ENCODE measurements at places on chromosomes 11 and 22.
A peak's percentile ranks its signal among the peaks of the same experiment; 100 is the strongest.

- no peaks in the 10 kb centered on the region for H3K36me3 ChIP-seq
- H3K4me3 ChIP-seq = no peak overlapping the region
- H3K27me3 ChIP-seq = peaks cover 31% of the 10 kb centered on the region
- H3K27ac ChIP-seq = no peak overlapping the region
These were observed 112.1 kb downstream of the RPL27A start for GRCh38 chr11:8794677-8795103.

DNA sequence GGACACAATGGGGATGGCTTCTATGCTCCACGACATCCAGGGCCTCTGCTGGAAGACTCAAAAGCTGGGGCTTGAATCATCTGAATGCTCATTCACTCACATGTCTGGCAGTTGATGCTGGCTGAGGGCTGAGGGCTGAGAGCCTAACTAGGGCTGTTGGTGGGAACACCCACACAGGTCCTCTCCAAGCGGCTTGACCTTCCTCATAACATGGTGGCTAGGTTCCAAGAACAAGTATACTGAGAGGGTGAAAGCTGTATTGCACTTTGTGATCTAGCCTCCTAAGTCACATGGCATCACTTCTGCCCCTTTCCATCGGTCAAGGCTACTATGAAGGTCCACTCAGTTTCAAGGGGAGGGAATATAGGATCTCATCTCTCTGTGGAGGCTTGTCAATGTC lies 7.5 kb downstream of the TMEM151A start:
- no peak for DNase-seq
- H3K4me3 ChIP-seq = no peak overlapping the region
- no peaks in the 10 kb centered on the region for H3K36me3 ChIP-seq
- H3K27me3 ChIP-seq = peaks cover 3% of the 10 kb centered on the region
- no peaks in the 10 kb centered on the region for H3K4me1 ChIP-seq

- no peak overlapping the region for H3K27ac ChIP-seq
- no peaks in the 10 kb centered on the region for H3K4me1 ChIP-seq
- H3K36me3 ChIP-seq = no peaks in the 10 kb centered on the region
- no peak overlapping the region for H3K4me3 ChIP-seq
These were observed 1.3 kb downstream of the MRGPRE start for GRCh38 chr11:3230636-3231549.

GRCh38 chr11:70744396-70745185 lies 346.3 kb downstream of the CTTN start:
- no peaks in the 10 kb centered on the region for H3K4me1 ChIP-seq
- no peak overlapping the region for H3K27ac ChIP-seq
- H3K36me3 ChIP-seq = no peaks in the 10 kb centered on the region
- no peak overlapping the region for H3K4me3 ChIP-seq

- no peaks in the 10 kb centered on the region for H3K36me3 ChIP-seq
- no peak overlapping the region for H3K27ac ChIP-seq
- peak; percentile 42 for DNase-seq
- no peak overlapping the region for H3K4me3 ChIP-seq
These were observed 64.6 kb downstream of the OTOG start for GRCh38 chr11:17611503-17612220.

DNA sequence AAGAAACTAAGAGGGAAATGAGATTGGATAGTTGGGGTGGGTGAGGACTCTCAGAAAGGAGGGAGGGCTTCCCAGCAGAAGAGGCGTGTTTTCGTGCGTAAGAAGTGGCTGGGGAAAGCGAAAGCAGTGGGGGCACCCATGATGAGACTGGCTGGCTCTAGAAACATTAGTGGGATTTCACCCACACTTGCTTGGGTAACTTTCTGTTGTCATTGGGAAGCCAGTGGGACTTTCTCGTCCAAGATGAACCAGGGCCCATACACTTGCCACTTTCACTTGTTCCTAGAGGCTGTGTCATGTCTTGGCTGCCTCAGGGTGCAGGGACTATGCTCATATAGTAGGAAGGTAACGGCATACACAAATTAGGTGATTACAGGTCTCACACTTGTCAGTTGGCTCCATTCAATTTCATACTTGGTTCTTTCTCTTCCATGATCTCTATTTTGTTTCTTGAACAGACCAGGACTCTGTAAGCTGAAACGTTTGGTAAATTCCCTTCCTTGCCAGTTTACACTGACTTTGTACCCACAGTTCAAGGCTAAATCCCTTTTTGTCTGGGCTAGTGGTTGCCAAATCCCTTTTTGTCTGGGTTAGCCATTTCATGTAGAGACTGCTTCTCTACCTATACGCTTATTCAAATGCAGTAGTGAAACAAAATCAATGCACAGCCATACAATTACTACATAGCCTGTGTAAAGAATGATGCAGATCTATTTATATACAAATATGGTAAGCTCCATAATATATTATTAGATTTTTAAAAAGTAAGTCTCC lies 42.0 kb upstream of the CXCR5 start:
- H3K27me3 ChIP-seq = no peaks in the 10 kb centered on the region
- H3K4me1 ChIP-seq = peaks cover 31% of the 10 kb centered on the region
- peak overlapping the region; percentile 14 for H3K4me3 ChIP-seq
- peak overlapping the region; percentile 73 for H3K27ac ChIP-seq

DNA sequence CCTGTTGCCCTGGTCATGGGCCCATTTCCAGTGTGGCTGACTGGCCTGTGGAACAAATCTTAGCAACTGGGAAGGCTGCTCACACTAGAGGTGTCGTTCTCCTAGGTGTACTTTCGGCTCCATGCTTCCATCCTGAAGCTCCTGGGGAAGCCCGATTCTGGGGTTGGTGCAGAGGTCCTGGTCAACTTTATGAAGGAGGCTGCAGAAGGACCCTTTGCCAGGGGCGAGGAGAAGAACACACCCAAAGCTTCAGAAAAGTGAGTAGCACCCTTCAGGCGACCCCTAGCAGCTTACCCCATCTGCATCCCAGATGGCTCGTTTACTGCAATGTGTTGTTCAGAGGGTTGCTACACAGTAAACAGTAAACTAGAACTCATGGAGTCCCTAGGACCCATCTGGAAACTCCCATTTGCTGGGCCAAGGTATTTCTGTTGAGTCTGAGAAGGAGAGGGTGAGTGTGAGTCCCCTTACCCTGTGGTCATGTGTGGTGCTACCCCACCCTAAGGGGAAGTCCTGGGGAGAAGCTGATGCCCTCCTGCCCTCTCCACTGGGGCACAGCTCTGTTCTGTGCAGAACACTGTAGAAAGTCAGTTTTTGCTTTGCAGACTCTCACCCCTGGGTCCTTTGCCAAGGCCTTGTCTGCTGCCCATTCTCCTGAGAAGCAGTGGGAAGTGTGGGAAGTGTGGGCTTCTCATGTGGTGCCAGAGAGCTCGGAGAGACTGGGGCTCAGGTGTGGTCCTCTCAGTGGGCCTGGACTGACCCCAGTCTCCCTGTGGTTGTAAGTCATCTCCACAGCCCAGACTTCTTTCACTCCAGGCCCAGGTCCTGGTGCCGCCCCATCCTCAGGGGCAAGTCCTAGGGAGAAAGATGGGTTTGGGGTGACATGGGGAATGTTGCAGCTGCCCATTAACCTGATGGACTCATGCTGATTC lies 85.0 kb downstream of the CABIN1 start:
- H3K36me3 ChIP-seq = peaks cover 42% of the 10 kb centered on the region
- H3K4me1 ChIP-seq = peaks cover under 1% of the 10 kb centered on the region
- H3K27me3 ChIP-seq = no peaks in the 10 kb centered on the region
- DNase-seq = no peak
- no peak overlapping the region for H3K27ac ChIP-seq

DNA sequence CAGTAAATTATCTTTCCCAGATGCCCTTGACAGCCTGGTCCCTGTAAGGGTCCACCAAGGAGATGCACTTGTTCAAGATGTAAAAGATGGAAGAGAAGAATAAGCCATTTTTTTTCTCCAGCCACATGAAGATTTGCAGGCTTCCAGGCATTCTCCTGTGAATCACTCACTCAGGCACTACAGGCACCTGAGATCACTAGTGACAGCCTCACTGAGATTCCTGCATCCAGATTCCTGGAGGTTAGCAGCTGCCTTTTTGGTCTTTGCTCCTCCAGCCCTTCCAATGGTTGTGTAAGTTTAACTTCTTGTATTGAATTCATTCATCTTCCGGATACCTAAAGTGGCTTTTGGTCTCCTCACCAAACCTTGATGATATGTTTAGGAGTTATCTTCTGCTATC lies 630.2 kb upstream of the CADM1 start:
- H3K4me1 ChIP-seq = no peaks in the 10 kb centered on the region
- no peak overlapping the region for H3K4me3 ChIP-seq
- no peak overlapping the region for H3K27ac ChIP-seq
- DNase-seq = peak; percentile 22
- no peaks in the 10 kb centered on the region for H3K36me3 ChIP-seq
- H3K27me3 ChIP-seq = no peaks in the 10 kb centered on the region

DNA sequence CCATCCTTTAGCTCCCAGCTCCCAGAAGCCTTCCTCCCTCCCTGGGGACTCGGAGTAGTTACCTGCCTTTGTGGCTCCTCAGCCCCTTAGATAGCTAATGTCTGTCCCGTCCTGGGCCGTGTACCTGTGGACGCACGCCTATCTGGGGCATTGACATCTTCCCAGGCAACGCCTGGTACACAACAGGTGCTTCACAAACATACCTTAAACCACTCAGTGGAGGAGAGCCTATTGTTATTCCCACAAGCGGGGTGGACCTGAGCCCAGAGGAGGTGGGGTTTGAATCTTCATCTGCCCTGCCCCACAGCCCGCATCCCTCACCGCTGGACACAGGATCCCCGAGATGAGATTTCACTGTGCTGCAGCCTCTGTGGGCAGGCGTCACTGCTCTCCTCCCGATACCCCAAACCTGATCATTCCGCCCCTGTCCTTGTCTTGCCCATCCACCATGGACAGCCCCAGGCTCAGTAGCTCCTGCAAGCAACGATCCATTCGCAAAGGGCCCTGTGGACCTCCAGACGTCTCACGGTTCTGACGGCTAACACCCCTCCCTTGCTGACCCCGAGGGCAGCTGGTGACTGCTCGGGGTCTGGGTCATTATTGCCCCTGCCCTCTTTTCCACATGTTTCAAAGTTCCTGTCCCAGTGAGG lies 73.8 kb upstream of the SHISAL1 start:
- DNase-seq = no peak
- H3K4me3 ChIP-seq = no peak overlapping the region
- H3K36me3 ChIP-seq = no peaks in the 10 kb centered on the region
- H3K4me1 ChIP-seq = no peaks in the 10 kb centered on the region

- H3K4me1 ChIP-seq = peaks cover 18% of the 10 kb centered on the region
- peak overlapping the region; percentile 97 for H3K27ac ChIP-seq
- peaks cover 4% of the 10 kb centered on the region for H3K36me3 ChIP-seq
- no peak for DNase-seq
These were observed 1.0 kb downstream of the CUL5 start for GRCh38 chr11:108009497-108010370.

DNA sequence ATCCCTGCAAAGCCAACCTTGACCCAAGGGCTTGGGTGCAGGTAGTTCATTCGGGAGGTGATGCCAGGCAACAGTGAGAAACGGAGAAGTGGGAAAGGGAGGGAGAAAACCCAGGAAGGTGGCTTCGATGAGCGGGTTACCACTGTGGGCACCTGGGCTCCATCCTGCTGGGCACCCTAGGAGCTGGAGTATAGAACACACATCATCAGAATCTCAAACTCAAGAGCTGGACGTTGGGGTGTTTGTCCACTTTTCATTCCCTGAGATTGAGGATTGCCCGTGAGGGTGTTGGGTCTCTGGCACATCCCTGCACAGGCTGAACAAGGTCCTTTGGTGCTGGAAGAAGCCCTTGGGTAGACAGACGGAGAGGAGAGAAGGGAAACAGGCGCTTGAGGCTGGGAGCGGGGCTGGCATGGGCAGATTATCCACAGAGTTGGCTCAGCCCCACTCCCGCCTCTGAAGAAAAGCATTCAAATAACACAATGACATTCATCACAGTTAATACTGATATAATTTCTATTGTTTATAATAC lies 70.4 kb downstream of the LRRC32 start:
- peaks cover 14% of the 10 kb centered on the region for H3K4me1 ChIP-seq
- no peak overlapping the region for H3K4me3 ChIP-seq
- peaks cover 2% of the 10 kb centered on the region for H3K27me3 ChIP-seq
- DNase-seq = no peak
- H3K36me3 ChIP-seq = no peaks in the 10 kb centered on the region

GRCh38 chr11:82733444-82734119 lies at the start of gene FAM181B:
Gene FAM181B (minus strand): TSS chr11:82733864. CDS start chr11:82733729, 135 bp downstream.
- H3K27ac ChIP-seq = no peak within 1 kb of the TSS
- H3K36me3 ChIP-seq = no peaks in the 10 kb centered on the region
- H3K27me3 ChIP-seq = peaks cover 68% of the 10 kb centered on the region
- peak within 1 kb of the TSS; percentile 64 for H3K4me3 ChIP-seq

GRCh38 chr11:63017306-63017974 lies 1.8 kb upstream of the SLC22A8 start:
- no peak overlapping the region for H3K27ac ChIP-seq
- H3K4me3 ChIP-seq = no peak overlapping the region
- peaks cover 8% of the 10 kb centered on the region for H3K27me3 ChIP-seq
- no peak for DNase-seq

GRCh38 chr22:44286646-44287045 lies 26.1 kb downstream of the SHISAL1 start:
- no peak overlapping the region for H3K27ac ChIP-seq
- DNase-seq = no peak
- H3K4me1 ChIP-seq = no peaks in the 10 kb centered on the region
- H3K4me3 ChIP-seq = no peak overlapping the region

DNA sequence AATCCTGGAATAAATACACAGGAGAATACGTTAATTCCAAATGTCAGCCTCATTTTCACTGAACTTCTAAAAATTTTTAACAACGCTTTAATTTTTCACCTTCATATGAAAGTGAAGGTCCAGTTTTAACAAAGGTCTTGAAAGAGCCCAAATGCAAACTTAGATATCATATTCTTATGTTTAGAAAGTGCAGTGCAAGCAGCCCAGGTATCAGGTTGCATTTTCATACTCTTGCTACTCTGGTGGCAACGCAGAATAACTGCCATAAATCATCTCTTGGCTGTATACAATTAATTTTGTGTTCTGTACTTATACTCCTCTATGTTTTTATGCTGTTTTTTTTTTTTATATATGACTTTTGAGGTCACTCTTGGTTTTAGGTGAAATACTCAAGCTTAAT lies 496.7 kb upstream of the ARHGAP42 start:
- H3K36me3 ChIP-seq = no peaks in the 10 kb centered on the region
- no peak for DNase-seq
- H3K27me3 ChIP-seq = no peaks in the 10 kb centered on the region
- H3K4me3 ChIP-seq = no peak overlapping the region

DNA sequence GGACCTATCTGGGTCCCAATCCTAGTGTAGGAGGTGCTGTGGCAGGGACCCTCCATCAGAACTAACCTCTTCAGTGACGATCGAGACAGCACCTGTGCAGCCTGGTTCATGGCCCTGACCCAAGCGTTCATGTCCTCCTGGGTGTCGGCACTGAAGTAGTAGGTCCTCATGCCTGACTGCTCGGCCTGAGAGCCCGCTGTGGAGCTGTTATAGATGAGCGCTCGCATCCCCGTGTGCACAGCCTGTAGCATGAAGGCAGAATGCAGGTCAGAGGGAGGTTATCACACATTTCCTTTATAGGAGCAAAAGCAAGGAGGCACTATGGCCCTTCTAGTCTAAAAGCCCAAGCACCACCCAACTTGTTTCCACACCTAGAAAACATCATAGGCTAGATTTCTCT lies 103.0 kb downstream of the C11orf58 start:
- no peak for DNase-seq
- peaks cover 3% of the 10 kb centered on the region for H3K4me1 ChIP-seq
- no peak overlapping the region for H3K27ac ChIP-seq
- no peak overlapping the region for H3K4me3 ChIP-seq
- peaks cover 9% of the 10 kb centered on the region for H3K36me3 ChIP-seq

GRCh38 chr11:75356613-75357012 lies 5.2 kb upstream of the ARRB1 start:
- H3K36me3 ChIP-seq = no peaks in the 10 kb centered on the region
- H3K4me3 ChIP-seq = no peak overlapping the region
